ENCODE measurements at places on chromosomes 12 and 14. TPM values are rescaled to one million over a fixed set of nuclear protein-coding genes. Genes with fewer than 3 reads are reported as not detected.

DNA sequence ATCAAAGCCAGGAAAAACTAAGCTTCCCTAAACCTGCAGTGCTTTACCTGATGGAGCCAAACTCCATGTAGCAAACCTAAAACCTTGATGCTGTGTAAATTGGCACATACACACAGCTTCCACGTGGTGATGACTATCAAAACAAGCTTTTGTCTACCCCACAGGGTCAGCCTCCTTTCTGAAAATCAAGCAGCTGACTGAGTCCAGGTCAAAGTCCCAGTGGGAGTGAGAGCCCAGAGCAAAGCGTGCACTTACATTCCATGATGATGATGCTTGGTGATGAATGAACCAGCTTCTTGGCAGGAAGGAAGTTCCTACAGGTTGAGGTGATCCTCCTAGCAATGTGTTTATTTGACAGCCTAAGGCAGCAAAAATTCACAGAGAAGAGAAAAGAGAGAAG, 630.0 kb upstream of the TBX3 start:
- DNase-seq = no peak

The MYRFL gene
- not detected for polyA plus RNA-seq

DNA sequence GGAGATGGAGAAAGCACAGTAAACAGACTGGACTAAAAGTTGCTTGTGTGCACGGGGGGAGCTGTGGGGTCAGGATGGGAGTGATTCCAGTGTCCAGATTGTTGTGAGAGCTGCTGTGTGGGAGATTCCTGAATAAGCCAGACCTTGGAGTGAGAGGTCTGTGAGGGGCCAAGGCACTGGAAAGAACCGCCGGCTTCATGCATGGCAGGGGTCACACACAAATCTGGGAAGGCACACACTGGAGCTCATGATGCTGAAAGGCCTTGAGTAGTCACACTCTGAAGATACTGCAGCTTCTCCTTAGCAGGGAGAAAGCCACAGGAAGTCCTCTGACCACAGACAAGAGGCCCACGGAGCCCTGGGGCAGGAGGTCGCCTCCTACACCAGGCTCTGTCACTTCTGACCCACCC, 23.1 kb downstream of the ADCY6 start:
- DNase-seq = no peak

The DDX47 gene
- not detected for polyA plus RNA-seq

The LRP1-AS gene
- polyA plus RNA-seq = 0.88 TPM

- DNase-seq = no peak
Observed at GRCh38 chr14:103729496-103730448, 14.2 kb downstream of the ZFYVE21 start.

The ADCY6 gene
- 39.1 TPM for polyA plus RNA-seq

GRCh38 chr14:75492832-75493591, 29.3 kb upstream of the BATF start:
- no peak for DNase-seq

GRCh38 chr12:74227846-74228545, 309.6 kb upstream of the ATXN7L3B start:
- no peak for DNase-seq

DNA sequence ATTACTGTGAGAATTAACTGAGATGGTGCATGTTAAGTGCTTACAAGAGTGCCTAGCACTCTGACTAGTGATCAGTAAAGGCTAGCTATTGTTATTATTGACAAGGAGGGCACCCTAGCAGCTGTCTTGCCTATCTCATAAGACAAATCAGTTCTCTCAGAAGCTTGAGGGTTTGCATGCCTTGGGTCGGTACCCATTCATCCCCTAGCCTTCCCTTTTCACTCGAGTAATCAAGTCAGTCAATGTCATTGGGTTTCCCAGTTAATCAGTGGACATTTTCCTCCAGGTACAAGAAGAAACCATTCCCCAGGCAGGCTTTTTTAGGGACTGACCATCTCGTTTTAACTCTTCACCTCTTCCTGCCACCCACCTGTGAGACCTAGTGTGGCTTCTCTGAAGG, 10.4 kb upstream of the TFCP2 start:
- no peak for DNase-seq

The NUAK1 gene
- polyA plus RNA-seq = 24.4 TPM

GRCh38 chr12:43540470-43540869, 11.5 kb downstream of the ADAMTS20 start:
- no peak for DNase-seq

DNA sequence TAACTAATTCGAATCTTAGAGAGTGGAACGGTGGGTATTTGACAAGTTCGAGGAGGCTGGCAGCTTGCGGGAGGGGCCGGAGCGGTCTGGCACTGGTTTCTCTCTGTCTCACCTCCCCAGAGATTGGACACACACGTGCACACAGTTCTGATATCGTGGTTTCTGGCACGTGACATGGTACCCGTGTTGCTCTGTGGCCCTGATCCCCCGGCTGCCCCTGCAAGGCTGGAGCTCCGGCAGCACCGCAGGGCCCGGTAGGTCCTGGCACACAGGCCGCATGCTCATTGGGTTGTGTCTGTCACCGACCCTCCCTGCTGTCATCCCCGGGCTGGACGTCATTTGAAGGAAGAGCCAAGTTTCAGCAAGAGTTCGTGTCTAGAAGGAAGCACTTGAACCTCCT, 82.7 kb downstream of the PPP2R5C start:
- DNase-seq = no peak
